ENCODE measurements at places on chromosomes 7 and 10.

GRCh38 chr7:23471106-23471859 lies 992 bp upstream of the IGF2BP3 start:
- peak; percentile 87 for DNase-seq

GRCh38 chr10:71878327-71879034 lies 27.4 kb upstream of the PSAP start:
- peak; percentile 76 for DNase-seq

GRCh38 chr7:43113622-43114457 lies 1.4 kb downstream of the HECW1 start:
- no peak for DNase-seq

DNA sequence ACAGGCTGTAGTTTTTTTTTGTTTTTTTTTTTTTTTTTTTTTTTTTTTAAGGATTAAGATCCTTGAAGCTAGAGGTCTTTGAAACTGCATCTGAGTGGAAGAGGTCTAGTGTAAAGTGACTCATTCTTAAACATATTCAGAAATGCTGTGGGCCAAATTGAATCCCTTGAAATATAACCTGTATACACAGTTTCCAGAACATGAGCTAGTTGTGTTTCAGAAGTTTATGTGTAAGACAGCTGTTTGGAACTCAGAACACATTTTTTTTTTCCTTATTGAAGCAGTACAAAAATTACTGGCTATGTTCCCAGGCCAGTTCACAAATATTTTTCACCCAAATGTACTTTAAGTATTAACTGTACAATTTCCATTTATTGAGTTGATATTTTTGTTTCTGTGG lies 67.9 kb downstream of the PPP1R9A start:
- DNase-seq, result no peak

Measured in K562 (cell line).